EH (cell line): ENCODE measurements at places on chromosomes 7 and 10.

- peak; percentile 92 for DNase-seq
Measured at GRCh38 chr7:121504482-121504881, 108.4 kb upstream of the FAM3C start.

GRCh38 chr7:41446606-41447449 lies 256.1 kb downstream of the INHBA start:
- peak; percentile 45 for DNase-seq

DNA sequence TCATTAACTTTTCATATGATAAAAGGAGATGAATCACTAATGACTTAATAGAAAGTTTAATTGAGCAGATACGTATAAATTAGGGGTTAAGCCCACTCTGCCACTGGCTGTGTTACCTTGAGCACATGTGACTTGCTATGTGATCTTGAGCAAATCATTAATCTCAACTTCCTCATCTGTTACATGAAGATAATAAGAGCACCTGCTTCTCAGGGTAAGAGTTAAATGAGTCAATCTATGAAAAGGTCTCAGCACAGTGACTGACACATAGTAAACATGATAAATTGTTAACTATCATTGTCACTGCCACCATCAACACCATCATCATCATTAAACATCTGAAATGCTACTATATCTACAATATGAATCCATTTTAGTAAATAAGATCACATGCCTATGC lies 110.8 kb downstream of the TPK1 start:
- DNase-seq: no peak

DNA sequence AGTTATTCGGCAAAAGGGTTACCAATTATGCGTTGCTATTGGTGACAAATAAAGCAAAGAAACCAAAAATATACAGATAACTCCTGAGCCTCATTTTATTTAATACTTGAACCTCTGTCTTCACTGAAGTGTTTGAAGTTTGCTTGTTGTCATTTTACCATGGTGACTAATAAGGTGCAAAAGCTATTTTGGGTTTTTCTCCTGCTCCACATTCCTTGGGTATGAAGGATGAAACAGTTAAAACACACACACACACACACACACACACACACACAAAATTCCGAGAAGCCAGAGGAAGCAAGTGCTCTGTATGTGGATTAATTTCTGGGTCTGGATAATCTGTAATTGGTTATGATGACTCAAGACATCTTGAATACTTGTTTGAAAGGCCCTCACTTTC lies 246.5 kb downstream of the COBL start:
- peak; percentile 24 for DNase-seq

DNA sequence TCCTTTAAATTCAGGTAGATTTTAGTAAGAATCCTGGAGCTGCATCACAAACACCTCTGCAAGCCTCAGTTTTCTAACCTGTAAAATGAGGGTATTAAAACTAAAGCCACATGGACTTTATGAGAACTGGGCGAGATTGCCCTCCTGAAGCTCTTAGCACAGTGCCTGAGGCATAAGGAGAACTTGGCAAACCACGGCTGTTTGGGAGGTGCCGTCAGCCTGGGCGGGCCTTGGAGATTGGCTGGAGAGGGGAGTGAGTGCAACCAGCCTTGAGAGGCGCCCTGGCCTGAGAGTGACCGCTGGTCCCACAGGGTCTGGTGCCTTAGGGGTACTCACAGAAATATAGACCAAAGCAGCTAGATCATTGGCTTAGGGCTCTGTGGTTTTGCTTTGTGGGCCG lies 5.4 kb upstream of the TNS3 start:
- DNase-seq: peak; percentile 70

DNA sequence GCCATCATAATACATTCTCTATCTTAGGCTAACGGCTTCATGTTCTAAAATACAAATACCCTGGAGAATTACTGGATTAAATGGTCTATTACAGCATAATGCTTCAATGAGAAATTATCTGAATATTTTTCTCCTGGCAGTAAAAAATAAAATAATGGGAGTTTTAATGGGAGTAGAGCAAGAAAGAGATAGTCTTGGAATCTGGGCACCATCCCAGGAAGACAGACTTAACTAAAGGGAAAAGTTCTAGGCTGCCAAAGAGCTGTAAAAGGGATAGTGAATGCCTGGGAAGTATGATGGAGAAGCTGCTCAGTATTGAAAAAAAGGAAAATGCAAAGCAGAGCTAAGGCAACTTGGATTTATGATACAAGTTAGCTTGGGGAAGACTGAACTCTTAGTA lies 12.1 kb upstream of the SYPL1 start:
- peak; percentile 48 for DNase-seq

- no peak for DNase-seq
Measured at GRCh38 chr7:46515844-46516590, 594.9 kb upstream of the IGFBP3 start.

GRCh38 chr10:46284286-46285229 lies 2.2 kb upstream of the ANTXRL start:
- peak; percentile 73 for DNase-seq

GRCh38 chr10:68938884-68939283 lies 17.1 kb upstream of the DDX21 start:
- DNase-seq: no peak

DNA sequence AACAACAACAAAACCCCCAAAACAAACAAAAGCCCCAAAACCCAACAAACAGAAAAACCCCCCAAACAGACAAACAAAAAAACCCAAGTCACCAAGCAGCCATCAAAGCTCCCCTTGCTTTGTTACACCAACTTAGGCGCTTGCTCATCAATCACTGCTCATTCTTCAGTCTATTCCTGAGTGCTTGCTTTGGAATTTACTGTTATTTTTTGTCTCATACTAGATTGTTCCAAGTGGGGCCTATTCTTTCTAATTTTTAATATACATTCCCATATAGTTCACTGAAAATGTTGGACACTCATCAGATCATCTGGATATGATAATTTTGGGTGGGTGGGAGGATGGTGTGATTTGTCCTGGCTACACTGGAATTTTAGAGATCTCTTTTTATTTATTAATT lies 126.0 kb upstream of the JCAD start:
- DNase-seq: peak; percentile 40
